ENCODE measurements at places on chromosomes 7 and 10. TPM values are rescaled to one million over a fixed set of nuclear protein-coding genes. Genes with fewer than 3 reads are reported as not detected.

ARMC3 gene
- total RNA-seq, result not detected

IDI2 gene
- not detected for total RNA-seq

IGF2BP3 gene
- total RNA-seq, result 34.3 TPM

NKX1-2 gene
- not detected for total RNA-seq

KNDC1 gene
- 0.51 TPM for total RNA-seq

SEMA3E gene
- under 0.01 TPM for total RNA-seq

PSD gene
- total RNA-seq, result 12.1 TPM

Measured in pericardium fibroblast (primary cell).